SK-N-DZ (cell line): ENCODE measurements at places on chromosomes 7 and 10.

- DNase-seq, result no peak
Observed at GRCh38 chr7:38385682-38386081, 112.2 kb upstream of the TARP start.

- DNase-seq, result no peak
Observed at GRCh38 chr10:131427281-131427680, 115.8 kb upstream of the TCERG1L start.

- DNase-seq, result no peak
Observed at GRCh38 chr10:89332123-89332633, 4.4 kb downstream of the IFIT3 start.

DNA sequence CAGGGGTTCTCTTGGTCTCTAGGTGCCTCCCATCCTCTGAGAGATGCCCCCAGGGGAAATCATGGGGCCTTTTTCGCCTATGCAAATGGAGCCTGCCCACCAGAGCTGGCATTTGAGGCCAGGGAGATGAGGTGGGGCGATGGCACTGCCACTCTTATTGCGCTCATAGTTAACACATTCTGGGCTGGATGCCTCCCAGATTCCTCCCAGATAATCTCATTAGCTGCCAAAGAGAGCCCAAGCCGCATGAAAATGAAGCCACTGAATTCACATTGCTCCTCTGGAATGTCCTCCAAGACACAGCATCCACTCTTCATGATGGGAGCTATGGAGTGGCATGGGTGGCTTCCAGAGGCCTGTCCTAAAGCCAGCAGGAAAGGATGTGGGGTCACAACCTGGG, 61.0 kb downstream of the GOLGA7B start:
- DNase-seq, result no peak

DNA sequence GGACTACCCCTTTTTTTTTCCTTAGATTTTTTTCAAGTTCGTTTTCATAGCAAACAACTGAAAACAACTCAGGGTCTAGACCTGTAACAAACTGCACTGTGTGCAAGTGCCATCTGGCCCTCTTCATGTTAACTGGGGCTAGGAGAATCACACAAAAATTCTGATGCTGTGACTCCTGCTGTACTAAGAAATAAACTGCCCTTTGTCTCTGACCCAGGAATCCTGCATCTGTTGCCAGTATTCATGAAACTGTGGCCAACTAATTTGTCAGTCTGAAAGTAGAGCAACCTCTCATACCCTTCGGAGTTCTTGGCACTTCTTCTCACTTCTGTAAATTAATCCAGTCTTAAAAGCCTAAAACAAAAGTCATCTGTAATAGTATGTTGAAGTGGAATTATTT, 218.4 kb upstream of the PCDH15 start:
- no peak for DNase-seq

GRCh38 chr7:88647825-88648224, 111.7 kb upstream of the ZNF804B start:
- no peak for DNase-seq

GRCh38 chr10:7598771-7599170, 68.0 kb downstream of the ITIH5 start:
- DNase-seq, result no peak

DNA sequence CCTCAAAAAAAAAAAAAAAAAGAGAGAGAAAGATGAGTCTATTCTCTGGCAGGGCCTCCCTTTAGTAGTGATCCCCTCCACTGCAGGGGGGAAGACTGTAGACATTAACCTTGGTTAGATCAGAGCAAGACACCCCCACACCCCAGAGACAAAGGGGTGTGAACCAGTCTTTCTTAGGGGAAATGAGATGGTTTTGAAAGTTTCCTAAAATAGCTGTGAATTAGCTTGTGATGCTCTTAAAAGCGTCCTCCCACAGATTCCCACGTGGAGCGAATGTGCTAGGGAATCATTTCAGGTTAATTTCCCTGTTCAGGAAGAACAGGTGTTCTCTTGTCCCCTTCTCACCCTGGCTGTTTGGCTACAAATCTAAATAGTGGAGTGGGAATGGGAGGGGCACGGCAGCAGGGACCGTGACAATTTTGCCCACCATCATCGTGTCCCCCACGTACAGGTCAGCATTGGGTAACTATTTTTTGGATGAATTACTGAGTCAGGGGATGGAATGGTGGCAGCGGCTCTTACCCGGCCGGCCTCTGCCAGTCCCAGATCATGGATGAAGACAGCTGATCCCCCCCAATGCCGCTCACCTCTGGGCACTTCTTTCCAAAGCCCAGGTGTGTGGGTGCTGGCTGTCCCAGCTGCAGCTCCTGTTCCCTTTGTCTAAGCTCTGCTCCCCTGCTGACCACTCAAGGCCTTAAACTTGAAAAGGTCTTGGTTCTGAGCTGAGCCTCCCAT, 152.9 kb downstream of the CCDC3 start:
- DNase-seq, result no peak

DNA sequence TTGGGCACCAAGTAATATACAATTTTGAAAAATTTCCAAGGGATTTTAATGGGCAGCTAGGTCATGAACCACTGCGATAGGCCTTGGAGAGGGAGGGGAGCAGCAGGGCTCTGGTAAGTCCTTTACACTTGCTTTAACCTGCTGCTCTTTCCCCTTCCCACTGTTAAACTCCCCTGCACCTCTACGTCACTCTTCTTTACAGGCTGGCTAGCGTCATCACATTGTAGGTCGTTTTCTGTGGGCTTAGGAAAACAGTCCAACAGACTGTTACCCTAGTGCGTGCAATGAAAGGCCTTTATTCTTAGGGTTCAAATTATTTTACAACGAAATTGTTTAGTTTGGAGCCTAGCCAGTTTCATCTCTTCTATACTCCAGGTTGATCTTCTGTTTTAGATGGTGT, 235.7 kb downstream of the AUTS2 start:
- DNase-seq, result no peak

GRCh38 chr10:73773152-73773879, 8.5 kb upstream of the CHCHD1 start:
- no peak for DNase-seq

DNA sequence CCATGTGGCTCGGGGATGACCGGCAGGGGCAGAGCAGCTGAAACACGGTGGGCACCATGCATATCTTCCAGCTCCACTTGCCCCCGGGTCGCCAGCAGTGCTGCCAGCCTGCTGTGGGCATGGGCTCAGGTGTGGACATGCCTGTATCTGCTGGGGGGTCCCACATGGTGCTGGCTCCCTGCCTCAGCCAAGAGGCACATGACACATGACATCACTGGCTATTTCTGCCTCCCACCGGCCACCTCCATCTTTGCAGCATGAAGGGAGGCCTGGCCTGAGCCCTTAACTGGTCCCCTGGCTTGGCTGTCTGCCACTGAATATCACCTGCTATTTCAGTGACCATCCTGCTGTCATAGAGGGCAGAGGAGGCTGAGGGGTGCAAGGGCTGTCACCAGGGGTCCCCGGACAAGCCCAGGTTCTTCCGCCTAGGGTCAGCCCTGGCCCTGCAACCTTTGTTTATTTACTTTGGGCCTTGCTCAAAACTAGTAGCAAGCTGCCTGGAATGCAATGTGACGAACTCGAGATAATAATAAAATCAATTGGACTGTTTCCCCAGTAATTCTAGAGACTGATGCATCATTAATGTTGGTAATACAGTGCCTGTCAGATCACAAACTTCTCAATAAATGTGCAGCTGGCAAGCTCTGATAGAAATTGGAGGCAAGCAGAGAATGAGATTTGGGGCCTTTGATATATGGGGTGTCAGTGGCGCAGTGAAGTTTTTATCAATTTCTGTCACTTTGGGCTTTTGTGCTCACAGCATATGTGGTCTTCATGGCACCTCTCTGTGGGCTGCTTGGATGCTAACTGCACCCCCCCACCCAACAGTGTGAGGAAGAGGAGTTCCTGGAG, 28.5 kb downstream of the ZMIZ1 start:
- no peak for DNase-seq

DNA sequence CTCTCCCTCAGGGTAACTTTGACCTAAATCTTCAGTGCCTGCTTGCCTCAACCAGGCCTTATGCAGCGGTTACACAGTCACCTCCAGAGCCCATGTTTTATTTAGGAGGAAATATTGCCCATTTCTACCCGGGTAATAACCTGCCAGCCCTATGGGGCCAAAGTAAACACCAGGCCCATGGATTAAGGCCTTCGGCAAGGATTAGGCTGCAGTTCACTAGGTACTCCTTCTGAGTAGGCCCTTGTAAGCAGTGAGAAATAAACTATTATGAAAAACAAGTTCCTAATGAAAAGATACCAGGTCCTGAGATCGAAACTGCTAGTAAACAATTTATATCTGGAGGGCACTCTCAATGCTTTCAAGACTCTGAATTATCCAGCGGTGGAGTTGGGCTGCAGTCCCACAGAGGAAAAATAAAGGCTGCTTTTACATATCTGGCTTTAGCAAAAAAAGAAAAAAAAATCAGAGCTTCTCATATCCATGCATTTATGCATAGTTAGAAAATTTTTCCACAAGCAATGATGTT, 3.7 kb upstream of the HOXA10 start:
- DNase-seq, result no peak
